ENCODE measurements at places on chromosomes 6 and 20.

GRCh38 chr6:150999576-150999975, 134.1 kb downstream of the MTHFD1L start:
- DNase-seq: no peak

GRCh38 chr6:44966449-44967092, 361.6 kb upstream of the RUNX2 start:
- peak; percentile 74 for DNase-seq

- DNase-seq: no peak
These were observed 5.7 kb downstream of the FOXO3 start for GRCh38 chr6:108566406-108566805.

DNA sequence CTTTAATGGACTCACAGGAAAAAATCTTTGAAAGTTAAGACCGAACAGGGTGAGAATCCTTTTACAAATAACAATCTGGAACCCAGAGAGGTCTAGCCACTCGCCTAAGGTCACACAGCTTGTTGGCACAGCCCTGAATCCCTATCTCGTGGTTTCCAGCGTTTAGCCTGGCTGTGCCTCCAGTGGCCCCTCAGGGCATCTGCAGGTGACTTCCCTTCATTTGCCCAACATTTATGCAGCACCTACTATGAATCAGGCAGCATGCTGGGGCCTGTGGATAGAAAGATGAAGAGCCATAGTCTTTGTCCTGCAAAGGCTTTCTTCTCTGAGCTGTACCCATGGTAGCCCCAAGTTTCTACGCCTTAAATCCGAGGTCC, 2.6 kb upstream of the NR2E1 start:
- DNase-seq: peak; percentile 55

- no peak for DNase-seq
These were observed 32.4 kb downstream of the CNR1 start for GRCh38 chr6:88133718-88134117.

- no peak for DNase-seq
These were observed 668.4 kb downstream of the C6orf118 start for GRCh38 chr6:164640956-164641355.

DNA sequence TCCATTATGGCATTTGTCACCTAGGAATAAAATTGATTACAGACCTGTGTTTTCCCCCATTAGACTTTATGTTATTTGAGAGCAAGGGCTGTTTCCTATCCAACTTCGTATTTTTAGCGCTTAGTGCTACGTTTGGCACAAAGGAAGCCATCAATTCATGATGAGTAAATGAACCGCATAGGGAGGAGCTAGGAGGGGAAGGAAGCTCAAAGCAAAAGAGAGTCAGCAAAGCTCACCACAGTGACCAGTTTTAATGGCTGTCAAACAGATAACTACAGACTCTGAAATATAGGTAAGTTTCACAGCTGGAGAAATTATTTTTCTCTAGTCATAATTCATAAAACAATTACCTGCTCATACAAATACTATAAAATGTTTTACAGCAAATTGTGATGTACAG, 6.9 kb upstream of the SAMD3 start:
- no peak for DNase-seq

GRCh38 chr6:14466278-14466677, 348.7 kb downstream of the CD83 start:
- no peak for DNase-seq

- DNase-seq: peak; percentile 83
These were observed 351.0 kb downstream of the BCKDHB start for GRCh38 chr6:80457439-80457933.

- peak; percentile 59 for DNase-seq
These were observed 114.5 kb downstream of the SLC22A3 start for GRCh38 chr6:160462551-160463109.

GRCh38 chr20:44231713-44232468, 15.2 kb upstream of the GDAP1L1 start:
- no peak for DNase-seq

DNA sequence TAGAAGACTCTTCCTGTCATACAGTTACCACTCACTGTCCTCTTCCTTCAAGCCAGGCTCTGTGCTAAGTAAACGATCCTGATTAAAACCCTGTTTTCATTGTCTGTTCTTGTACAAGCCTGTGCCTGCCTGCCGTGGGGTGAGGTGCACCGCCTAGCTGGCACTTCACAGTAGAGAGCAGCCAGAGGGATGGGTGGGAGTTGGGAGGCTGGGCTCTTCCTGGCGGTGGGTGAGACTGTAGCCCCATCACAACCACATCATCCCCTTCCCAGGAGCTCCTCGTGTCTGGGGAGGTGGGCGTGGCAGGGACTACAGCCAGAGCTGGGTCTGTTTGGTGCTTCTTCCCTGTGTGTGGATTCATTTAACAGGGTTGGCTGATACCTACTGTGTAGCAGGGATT, 382.0 kb downstream of the TAF4 start:
- DNase-seq: peak; percentile 80

DNA sequence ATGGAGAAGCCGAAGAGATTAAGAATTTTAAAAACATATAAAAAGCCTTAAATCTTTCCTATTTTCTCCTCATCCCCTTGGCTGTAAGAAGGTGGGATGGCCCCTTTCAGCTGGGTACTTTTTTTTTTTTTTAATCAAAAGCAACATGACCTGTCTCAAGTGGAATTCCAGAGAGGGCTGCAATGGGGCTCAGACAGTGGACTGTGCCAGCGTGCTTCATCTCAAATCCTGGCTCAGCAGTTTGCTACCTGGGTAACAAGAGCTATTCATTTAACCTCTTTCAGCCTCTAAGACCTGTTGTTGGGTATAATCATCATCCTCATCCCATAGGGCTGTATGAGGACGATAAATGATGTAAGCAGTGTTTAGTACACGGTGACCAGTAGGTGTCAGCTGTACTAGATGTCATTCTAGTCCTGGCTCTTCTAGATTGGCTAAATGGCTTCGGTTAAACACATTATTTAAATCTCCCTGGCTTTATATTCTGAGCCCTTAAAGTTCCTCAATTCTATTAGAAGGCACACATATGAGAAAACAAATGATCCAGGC, 6.9 kb upstream of the PPP1R3G start:
- no peak for DNase-seq

- DNase-seq: no peak
These were observed 280.3 kb downstream of the CDC5L start for GRCh38 chr6:44667668-44668390.

DNA sequence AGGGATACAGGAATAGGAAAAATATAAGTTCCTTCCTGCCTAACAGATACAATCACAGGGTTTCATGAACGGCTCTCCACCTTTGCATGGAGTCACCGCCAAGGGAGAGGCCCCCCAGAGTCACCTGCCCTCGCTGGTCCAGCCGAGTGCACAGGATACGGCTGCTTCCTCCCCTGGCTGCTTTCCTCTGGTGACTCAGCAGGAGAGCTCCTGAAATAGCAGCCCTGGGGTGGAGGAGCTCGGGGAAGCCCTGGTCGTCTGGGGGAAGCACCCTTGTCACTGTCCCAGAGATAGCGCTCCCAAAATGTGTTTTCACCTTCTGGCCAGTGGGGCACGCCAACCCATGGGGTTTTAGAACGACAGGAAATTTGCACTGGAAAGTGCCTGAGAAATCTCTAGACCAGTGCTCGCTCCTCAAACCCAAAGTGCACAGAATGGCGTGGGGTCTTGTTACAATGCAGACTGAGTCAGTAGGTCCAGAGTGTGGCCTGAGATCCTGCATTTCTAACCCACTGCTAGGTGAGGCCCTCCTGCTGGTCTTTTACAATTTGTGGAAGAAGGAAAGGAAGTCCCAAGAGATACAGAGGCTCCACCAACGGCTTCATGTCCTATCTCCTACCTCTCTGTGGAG, 35.9 kb upstream of the FAM50B start:
- peak; percentile 82 for DNase-seq

DNA sequence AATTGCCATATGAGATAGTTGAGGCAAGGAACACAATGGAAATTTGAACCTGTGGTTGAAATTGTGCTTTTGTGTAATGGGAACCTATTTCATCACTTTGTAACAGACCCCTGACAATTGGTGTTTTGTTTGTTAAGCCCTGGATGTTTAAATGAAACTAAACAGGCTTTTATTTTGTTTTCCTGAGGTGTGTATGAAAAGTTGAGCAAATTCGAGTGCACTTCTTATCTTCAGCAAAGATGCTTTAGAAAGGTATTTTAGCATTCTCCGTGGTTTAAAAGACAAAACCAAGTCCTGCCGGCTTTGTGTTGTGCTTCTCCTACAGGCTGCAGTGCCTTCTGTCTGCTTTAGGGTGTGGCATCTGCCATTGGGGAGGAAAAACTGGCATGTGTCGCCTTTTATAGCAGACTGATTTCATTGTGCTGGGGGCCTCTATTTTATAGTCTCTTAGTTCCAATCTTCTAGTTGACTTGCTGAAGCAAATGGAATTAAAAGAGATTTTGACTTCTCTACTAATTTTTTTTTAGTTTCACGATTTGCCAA, 2.2 kb upstream of the ARID1B start:
- no peak for DNase-seq

GRCh38 chr6:43630980-43631619, 2.0 kb upstream of the GTPBP2 start:
- DNase-seq: no peak

GRCh38 chr6:167549213-167549612, 224.3 kb downstream of the TTLL2 start:
- no peak for DNase-seq

DNA sequence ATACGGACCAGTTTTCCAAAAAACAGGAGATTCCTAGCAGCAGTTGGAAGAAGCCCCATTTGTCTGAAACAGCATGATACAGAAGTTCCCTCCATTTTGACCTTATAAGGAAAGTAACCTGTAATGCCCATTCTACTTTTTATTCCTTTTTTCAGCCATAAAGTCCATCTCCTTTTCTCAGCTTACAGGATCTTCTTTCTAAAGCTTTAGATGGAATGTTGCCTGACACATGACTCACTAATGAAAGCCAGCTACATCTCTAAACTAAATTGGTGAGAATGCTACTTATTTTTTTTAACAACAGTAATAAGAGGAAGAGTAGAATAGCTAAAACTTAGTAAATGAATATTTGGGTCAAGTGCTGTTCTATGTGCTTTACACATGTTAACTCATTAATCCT, 234.1 kb downstream of the CDH26 start:
- no peak for DNase-seq

DNA sequence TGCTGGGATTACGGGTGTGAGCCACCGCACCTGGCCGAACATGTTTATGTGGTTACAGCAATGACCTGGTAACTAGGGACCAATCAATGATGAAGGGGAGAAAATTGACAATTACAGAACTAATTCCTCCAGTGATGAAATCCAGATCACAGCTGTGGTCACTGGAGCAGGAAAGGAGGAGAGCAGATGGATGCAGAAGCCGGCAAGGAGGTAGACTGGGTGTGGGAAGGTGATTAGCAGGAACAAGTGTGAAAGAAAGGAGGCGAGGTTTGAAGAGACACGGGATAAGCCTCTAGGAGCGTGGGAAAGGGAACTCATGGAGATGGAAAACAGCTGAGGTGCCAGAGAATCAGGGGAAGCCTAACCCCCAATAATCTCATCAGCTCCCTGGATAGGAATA, 17.2 kb upstream of the SPAG4 start:
- no peak for DNase-seq

- DNase-seq: no peak
These were observed 6.7 kb downstream of the SNAI1 start for GRCh38 chr20:49989234-49990065.

DNA sequence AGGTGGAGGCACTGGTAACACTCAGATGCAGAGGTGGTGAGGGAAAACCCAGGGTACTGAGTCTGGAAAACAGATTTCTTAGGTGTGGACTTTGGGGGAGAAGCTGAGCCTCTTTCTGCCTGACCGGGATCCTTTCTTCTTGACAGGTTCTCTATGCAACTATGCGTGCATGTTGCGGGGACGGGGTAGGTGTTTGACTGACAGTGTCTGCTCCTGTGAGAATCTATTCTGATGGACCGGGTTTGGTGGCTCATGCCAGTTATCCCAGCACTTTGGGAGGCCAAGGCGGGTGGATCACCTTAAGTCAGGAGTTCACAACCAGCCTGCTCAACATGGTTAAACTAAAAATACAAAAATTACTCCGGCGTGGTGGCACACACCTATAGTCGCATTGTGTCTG, 27.9 kb upstream of the ID1 start:
- DNase-seq: no peak

- no peak for DNase-seq
These were observed 173.0 kb downstream of the AIG1 start for GRCh38 chr6:143233554-143234285.

GRCh38 chr6:84789170-84789569, 24.8 kb upstream of the TBX18 start:
- DNase-seq: no peak

DNA sequence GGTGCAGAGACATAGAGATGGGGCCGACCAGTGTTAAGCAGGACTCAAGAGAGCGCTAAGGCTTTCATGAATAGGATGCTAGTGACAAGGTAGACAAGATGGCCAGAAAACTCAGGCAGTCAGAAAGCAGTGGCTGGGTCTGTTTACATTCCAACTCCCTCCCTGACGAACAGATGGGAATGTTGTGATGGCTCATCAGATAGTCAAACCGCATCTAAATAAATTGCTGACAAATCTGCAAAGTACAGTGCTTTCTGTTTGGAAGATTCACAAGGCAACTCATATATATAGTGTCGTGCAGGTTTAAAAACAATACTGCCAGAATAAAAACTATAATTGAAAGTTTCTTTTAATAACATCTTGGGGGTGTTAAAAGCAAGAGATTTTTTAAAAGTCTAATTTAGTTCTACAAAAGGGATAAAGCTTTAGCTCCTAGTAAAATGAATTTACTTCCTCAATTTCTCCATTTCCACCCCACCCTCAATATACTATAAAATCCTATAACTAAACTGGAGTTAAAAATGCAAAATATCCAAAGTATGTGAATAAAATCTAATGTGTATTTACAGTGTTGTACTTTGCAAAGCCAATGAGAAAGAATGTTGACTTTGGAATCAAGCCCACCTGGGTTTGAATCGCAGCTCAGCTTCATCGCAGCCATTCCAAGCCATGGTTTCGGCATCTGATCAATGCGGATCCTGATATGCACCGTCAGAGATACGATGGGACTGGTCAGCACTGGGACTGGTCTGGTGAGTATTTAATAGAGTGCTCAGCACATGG, 247.3 kb upstream of the PDE10A start:
- no peak for DNase-seq

DNA sequence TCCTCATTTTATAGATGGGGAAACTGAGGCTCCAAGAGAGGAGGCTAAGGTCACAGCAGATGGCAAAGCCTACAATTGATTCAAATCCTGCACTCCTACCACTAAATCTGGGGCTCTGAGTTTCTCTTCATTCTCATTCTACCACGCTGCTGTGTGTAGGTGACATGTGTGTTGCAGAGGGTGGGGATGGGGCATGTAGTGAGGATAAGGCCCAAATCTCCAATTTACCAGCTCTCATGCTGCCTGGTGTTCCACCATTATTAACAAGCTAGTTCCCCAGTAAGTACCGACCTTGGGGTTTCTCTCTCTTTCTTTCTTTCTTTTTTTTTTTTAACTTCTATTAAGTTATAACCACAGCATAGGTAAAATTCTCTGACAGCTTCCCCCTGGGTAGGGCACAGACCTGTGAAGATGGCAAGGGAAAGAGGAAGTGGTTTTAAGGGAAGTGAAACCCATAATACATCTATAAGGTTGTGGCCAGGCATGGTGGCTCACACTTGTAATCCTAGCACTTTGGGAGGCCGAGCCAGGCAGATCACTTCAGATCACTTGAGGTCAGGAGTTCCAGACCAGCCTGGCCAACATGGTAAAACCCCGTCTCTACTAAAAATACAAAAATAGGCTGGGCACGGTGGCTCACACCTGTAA, 13.0 kb upstream of the MATN4 start:
- DNase-seq: no peak

All from RWPE1 (cell line).